NCI-H1092 (cell line): ENCODE measurements at places on chromosomes 2 and 18.

DNA sequence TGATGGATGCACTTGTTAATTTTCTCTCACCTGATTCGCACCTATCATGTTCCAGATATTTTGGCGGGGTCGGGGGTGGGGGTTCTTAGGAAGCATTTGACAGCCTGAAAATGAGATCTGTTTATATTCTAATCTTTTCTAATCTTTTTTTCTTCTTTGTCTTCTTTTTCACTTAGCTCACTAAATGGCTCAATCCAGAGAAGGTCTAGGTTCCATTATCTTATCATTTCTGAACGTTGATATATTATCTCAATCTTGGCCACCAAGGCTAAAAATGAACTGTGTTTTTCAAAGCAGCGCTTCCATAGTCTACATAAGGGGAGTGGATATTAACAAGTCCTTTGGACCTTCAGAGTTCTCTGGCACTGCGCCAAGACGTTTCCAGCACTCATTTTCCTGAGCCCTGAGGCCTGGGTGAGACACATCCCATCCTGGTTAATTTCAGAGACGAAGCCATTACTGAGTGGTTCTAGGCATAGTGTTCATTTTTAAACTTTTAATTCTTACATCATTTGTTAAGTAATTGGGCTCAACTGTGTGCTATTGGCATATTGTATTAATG lies 229.0 kb downstream of the SOX11 start:
- DNase-seq, result no peak

- DNase-seq, result no peak
These were observed 130.2 kb downstream of the CD226 start for GRCh38 chr18:69817335-69817940.

DNA sequence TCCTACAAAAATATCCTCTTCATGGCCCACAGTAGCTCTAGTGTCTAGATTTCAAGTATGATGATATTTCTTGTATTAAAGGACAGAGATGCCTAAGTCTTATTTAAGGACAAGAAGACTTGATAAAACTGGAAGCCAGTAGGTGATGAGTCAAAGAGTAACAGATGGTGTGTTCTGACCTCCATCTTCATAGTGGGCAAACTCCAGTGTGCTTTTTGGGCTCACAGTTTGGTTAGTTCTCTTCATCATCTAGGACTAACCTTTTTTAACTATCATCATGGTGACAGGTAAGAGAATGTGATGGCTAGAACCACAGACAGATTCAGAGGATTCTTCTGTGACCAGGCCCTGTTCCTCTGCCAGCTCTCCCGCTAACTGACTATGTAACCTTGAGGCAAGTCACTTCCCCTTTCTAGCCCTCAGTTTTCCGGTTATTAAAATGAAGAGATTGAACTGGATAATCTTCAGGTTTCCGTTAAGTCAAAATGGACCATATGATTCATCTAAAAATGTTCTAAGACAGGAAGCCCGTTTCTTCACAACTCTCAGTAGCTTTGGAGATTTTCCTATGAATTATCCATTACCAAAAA lies 140.3 kb upstream of the RASGRP3 start:
- no peak for DNase-seq

- DNase-seq, result no peak
These were observed 36.8 kb downstream of the MYT1L start for GRCh38 chr2:2294183-2294690.

- peak; percentile 91 for DNase-seq
These were observed at the start of gene TPRKB for GRCh38 chr2:73736855-73737779. TPRKB (minus strand) TSS chr2:73737345; CDS start chr2:73734569, 2,776 bp downstream.

GRCh38 chr2:110950281-110950680 lies 170.4 kb upstream of the BCL2L11 start:
- no peak for DNase-seq

GRCh38 chr2:138949517-138949916 lies 169.3 kb upstream of the NXPH2 start:
- DNase-seq, result no peak

GRCh38 chr2:198596985-198597384 lies 792.6 kb downstream of the PLCL1 start:
- DNase-seq, result no peak

DNA sequence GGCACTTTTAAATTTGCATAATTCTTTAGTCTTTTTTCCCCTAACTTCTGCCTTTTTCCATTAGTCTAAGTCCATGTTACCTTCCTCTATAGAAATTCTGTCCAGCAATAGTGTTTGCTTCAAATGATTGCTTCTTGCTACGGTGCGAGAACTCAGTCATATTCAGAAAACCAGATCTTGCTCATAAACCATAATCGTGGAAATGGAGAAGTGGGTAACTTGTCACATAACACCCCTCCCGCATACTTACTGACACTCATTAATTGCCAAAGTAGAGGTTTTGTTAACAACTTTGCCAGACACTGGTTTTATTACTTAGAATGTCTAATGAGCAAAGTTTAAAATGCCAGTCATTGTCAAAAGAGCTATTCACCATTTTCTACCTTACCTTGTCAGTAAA lies 94.3 kb upstream of the TWSG1 start:
- no peak for DNase-seq

- DNase-seq, result no peak
These were observed 26.2 kb downstream of the MEIS1 start for GRCh38 chr2:66461001-66461663.

GRCh38 chr2:8575038-8575833 lies 106.6 kb upstream of the ID2 start:
- no peak for DNase-seq

DNA sequence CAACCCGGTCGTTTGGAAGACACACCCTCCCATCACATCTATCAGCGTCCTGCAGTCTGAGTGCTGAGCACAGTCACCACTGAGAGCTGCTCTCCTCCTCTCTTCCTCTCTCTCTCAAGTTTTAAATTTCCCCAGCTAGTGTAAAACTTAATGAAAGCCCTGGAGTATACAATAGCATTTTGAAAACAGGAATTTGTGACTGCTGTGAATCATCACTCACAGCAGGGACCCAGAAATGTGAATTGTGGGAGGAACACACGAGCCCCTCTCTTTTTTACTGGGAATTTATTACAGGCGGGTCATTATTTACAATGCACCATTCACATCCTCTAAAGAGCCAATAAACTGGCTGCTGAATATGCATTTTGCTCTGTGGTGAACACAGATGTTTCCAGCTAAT lies 185.0 kb upstream of the SMIM21 start:
- no peak for DNase-seq

DNA sequence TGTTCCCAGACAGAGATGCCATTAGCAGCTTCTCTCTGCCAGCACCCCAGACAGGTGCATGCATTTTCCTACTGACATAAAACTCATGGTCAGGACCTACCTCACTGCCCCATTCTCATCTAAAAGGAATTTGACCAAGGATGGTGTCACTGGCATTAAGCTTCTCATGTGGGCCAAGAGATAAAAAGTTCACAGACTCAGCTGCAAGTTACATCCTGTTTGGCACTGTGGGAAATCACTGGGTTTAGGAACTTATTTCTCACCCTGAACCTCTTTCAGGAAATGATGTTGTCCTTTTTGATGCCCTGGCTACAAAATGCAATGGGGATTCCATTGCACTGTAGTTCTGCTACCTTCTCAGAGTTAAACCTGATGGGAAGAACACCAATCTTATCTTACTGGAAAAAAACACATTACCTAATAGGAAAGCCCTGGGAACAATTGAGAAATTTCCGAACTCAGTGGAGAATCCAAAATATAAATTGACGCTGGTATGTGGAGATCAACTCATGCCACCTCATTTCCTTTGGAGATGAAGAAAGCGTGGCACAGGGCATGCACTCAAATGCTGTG lies 252.1 kb upstream of the COPS8 start:
- no peak for DNase-seq

DNA sequence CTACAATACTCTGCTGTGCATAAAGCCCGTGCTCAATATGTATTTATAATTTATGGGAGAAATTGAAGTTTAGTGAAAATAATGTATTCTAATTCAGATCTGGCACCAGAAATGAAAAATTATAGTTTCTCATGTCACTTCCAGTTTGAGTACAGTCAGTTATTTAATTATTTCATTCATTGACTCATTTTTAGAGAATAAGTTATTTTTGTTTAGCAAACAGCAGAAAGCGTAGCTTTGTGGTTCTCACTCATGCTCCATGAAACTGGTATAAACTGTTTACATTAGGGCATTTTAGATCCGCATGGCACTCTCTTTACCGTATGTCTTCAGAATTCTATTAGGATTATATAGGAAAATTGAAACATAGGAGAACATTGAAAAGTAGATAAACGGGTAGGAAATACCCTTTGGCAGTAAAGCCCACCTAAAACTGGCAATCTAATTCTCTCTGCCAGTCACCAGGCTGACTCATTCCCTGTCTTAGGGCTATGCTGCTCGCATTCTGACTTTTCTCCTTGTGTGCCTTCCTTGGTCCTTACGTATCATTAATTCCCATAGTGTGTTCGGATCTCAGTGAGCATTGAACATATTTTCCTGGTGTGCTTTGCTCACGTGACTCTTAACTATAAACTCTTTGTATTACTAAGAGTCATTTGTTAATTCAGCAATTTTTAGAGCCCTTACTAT lies 106.0 kb downstream of the ZNF236 start:
- DNase-seq, result no peak

DNA sequence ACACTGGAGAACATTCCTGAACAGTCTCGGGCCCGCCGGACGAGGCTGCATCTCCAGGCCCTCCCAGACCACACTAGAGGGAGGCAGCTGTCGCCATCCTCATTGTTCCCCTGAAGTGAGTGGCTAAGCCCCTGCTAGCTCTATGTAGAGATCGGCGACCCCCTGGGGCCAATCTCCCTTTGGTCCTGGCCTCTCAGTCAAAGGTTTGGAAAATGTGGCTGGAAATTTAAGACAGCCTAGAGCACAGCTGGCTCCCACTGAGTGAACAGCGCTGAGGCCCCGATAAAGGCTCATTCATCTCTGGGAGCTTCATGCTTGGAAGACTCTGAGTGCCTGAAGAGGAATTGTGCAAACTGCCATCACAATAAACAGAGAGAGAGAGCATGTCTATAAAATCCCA lies 360.3 kb downstream of the CLIP4 start:
- no peak for DNase-seq

GRCh38 chr2:118750959-118751565 lies 96.4 kb downstream of the EN1 start:
- DNase-seq, result no peak

- DNase-seq, result no peak
These were observed 22.4 kb downstream of the USP40 start for GRCh38 chr2:233544200-233544610.

DNA sequence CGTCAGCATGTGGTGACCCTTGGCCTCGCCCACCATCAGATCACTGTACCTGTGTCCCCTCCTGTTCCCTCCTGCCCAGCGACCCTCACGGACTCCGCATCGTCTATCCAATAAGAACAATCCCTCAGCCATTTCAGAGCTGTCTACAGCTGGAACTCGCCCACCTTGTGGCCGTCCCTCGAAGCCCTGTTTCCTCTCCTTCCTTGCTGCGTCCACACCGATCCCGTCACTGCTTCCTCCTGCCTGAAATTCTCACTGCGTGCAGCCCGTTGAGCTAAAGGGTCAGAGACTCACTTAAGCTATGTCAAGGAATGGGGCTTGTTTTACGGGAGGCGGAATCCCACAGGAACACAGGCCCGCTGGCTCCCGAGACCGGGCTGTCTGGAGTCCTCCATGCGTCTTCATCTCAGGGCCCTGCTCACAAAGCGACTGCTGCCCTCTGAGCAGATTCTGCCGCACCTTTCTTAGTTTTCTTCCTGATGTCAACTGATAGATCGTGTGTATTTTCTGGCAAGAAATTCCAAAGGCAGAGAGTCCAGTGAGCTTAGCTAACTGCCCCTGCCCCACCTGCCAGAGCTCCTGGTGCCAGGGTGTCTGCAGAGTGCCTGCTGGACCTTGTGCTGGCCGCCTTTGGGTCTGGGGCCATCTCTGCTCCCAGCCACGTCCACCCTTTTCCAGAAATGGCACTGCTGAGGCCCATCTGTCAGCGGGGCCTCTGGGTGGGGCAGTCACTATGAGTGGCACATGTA lies 35.3 kb downstream of the KLHL29 start:
- no peak for DNase-seq

GRCh38 chr2:24672589-24672988 lies 120.6 kb downstream of the PTRHD1 start:
- no peak for DNase-seq

DNA sequence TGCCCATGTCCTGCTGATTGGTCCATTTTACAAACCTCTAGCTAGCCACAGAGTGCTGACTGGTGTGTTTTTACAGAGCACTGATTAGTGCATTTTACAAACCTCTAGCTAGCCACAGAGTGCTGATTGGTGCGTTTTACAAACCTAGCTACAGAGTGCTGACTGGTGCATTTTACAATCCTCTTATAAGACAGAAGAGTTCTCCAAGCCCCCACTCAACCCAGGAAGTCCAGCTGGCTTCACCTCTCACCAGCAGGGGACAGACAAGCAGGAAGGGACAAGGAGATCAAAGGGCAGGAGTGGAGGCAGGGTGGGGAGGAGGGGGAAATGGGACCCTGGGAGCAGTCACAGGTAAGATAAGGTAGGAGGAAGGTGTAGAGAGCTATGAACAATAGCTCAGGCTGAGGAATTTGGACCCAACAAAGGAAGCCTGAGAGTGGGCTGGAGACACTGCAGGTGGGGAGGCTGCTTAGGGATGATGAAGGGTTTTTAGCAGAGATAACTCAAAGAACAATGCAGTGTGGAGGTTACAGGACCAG lies 37.1 kb downstream of the SH2D6 start:
- no peak for DNase-seq

DNA sequence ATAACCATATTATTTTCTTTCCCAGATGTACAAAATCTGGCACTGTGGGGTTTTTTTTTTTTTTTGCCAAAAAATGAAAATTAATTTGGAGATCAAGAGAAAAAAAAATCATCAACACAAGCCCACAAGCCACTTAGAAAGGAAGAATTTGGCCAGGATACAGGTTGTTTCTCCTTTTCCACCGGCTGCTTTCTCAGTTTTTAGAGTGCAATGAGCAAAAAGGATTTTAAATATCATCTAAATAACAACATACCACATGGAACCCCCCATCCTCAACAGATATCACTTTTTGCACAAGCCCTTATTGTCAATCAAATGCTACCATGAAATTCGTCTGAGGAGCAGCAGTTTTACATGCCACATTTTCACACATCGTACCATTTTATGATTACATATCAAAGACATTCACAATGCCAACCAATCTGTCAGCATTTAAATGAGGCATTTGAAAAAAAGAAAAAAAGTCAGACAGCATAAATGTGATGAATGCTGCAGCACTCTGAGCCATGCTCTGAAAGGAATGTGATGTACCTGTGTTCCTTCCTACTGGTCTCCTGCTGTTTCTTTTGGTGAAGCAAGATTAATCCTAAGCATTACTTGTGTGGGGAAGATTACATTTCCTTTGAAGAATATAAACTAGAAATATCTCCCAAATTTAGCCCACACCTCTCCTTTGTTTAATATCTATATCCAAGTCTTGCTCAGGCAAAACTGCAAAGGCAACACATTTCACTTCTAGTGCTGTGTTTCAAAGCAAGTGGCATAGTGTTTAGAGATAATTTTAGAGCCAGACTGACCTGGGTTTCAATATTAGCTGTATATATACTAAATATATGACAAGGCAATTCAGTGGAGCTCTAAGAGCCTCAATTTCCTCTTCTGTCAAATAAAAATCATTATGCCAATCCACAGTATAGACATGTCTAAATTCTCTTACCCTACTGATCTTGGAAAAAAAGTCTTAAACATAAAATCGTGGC lies 391.3 kb downstream of the CMPK2 start:
- no peak for DNase-seq

- no peak for DNase-seq
These were observed 48.7 kb downstream of the WDPCP start for GRCh38 chr2:63539416-63540162.

- DNase-seq, result no peak
These were observed at the start of gene NOSTRIN for GRCh38 chr2:168801961-168802858. NOSTRIN (plus strand) TSS chr2:168802637; CDS start chr2:168802647, 10 bp downstream.
